ENCODE measurements at places on chromosomes 5 and 9. TPM values are rescaled to one million over a fixed set of nuclear protein-coding genes. Genes with fewer than 3 reads are reported as not detected.

The LMAN2 gene
- total RNA-seq = 116 TPM

The FAM169A gene
- not detected for total RNA-seq

The KCNIP1 gene
- total RNA-seq = not detected

The HSPB3 gene
- total RNA-seq = not detected

The IRF1 gene
- 24.8 TPM for total RNA-seq

The FNIP1 gene
- total RNA-seq = 20.0 TPM

The ADAMTS6 gene
- total RNA-seq = 14.3 TPM

The OTULIN gene
- 45.6 TPM for total RNA-seq

GRCh38 chr9:121303456-121304451, 35.8 kb downstream of the GSN start:
- DNase-seq = no peak

DNA sequence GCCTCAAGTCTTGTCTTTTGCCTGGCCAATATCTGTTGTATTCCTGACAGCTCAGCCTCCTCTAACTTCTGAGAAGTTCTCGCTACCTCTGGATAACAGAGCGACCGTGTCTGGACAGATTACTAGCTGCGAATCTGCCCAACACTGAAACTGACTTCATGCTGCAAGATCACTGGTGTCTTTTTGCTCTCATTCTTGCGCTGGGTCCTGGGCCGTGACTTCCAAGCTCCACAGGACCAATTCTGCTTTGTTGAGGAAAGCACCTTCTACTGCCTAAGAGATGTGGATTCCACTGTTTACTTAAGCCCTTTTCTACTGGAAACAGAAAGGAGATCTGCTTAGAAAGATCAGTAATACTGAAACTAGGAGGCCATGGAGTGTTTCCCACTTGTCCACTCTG, 978.8 kb upstream of the DMAC1 start:
- DNase-seq = no peak

DNA sequence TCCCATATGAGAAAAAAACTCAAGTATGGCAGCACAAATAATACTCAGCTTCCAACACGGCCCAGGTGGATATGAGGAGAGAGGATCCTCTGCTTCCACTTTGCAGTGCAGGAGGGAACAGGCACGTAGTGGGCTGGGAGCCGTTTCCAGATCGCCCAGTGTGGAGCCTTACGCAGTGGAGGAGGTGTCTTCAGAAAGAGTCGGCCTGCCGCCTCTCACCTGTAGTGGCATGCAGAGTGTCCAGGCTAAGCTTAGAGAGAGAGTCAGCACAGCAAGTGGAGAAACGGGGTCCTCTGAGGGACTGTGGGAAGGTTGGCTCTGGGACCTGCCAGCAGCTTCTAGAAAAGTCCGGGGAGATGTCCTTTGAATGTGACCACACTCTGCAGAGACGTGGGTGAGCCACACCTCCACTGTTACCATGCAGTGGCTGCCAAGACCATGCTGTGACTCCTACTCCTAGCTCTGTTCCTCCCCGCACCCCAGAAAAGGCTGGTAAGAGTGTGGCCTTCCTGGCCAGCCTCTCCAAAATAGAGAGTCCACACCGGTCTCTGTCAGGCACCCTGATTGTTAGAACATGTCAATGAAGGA, 3.5 kb upstream of the SEMA4D start:
- no peak for DNase-seq

- DNase-seq = no peak
These were observed 1.6 kb downstream of the FABP6 start for GRCh38 chr5:160230686-160231527.

DNA sequence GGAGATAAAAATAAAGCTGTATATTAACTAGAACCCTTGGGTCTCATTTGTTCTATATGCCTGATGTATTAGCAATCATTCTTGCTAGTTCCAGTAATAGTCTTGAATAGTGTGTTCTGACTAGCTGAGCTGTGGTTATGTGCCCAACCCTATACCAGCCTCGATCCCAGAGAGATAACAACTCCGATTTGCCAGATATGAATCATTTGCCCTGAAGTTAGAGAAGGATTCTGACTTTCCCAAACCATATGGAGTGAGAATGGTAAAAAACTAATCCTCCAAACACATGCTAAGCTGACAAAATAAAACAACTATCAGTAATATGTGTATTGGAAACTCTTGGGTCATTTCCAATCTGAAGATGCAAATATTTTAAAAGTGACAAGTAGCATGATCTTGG, 64.8 kb downstream of the ALDH1A1 start:
- DNase-seq = no peak

GRCh38 chr9:83032065-83032625, 30.8 kb downstream of the RASEF start:
- DNase-seq = no peak

- DNase-seq = no peak
These were observed 356.4 kb upstream of the CCNH start for GRCh38 chr5:87769157-87769556.

DNA sequence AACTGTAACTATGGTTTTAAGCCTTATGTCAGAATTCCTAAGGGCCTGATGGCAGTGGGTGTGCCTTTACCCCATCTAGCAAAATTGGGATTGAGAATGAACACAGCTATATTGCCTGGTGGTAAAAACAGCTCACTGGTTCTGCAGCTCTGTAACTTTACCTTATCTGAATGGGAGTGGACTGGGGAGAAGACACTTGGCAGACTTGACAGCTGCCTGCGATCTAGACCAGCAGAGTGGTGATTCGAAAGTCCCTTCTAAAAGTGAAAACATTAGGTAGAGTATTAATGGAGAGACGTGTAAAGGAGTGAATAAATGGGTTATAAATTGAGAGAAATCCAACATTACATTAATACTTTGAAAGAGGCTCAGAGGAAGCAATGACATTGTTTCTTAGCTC, 289.1 kb upstream of the EDIL3 start:
- no peak for DNase-seq

GRCh38 chr5:11524188-11524587, 380.1 kb downstream of the CTNND2 start:
- DNase-seq = no peak

DNA sequence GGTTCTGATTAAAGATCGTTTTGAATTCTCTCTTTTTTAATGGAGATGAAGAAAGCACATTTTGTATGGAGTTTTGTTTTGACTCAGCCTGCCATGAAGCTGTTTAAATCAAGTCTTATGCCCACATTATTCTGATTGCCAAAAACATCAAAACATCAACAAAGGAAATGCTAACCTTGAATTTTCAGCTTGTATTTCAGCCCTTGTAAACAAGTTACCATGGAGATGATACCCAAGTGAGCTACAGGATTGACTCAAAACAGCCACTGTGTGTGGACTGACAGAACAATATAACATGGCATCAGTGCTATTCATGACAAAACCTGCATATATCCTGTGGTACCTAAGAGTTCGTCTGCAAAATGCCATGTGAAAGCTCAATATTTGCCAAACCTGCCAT, 1581.0 kb downstream of the MAT2B start:
- no peak for DNase-seq

GRCh38 chr9:76227156-76227555, 167.1 kb downstream of the RFK start:
- DNase-seq = no peak
